C1 segment of cervical spinal cord (tissue), 14 donors: ENCODE measurements at places on chromosomes 5 and 9.

GRCh38 chr5:180401229-180401907 is 48.2 kb upstream of the GFPT2 start:
- DNase-seq: no peak

- no peak for DNase-seq
Observed at GRCh38 chr5:32001284-32001683, 172.8 kb downstream of the GOLPH3 start.

GRCh38 chr9:6567140-6567591 is 78.4 kb downstream of the GLDC start:
- DNase-seq: peak; percentile 22

DNA sequence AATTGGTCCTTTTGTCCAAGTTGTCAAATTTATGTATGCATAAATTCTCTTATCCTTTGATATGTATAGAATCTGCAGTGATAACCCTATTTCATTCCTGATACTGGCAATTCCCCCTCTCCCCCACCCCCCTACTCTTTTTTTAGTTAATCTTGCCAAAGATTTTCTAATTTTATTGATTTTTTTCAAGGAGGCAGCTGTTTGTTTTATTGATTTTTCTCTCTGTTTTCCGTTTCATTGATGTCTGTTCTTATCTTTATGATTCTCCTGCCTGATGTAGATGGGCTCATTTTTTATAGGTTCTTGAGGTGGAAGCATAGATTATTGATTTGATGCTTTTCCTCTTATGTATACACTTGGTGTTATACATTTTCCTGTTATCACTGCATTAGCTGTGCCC is 34.4 kb downstream of the SMC5 start:
- DNase-seq: no peak

GRCh38 chr5:160150381-160150780 is 31.1 kb upstream of the PWWP2A start:
- no peak for DNase-seq

GRCh38 chr5:162334944-162335343 is 267.4 kb downstream of the GABRG2 start:
- DNase-seq: no peak

- DNase-seq: no peak
Observed at GRCh38 chr9:87855061-87855460, 27.6 kb upstream of the SPATA31E1 start.

DNA sequence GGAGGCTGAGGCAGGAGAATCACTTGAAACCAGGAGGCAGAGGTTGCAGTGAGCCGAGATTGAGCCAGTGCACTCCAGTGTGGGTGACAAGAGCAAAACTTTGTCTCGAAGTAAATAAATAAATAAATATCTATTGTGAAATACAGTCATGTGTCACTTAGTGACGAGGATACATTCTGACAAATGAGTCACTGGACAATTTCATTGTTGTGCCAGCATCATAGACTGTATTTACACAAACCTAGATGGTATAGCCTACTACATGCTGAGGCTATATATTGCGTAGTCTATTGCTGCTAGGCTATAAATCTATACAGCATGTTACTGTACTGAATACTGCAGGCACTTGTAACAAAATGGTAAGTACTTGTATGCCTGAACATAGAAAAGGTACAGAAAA is 61.1 kb upstream of the CCL21 start:
- no peak for DNase-seq

- no peak for DNase-seq
Observed at GRCh38 chr5:56290378-56291078, 57.4 kb upstream of the ANKRD55 start.

GRCh38 chr5:56951126-56951945 is 587 bp downstream of the MIER3 start:
- peak; percentile 28 for DNase-seq
